ENCODE measurements at places on chromosomes 7 and 10. TPM values are rescaled to one million over a fixed set of nuclear protein-coding genes. Genes with fewer than 3 reads are reported as not detected.

GRCh38 chr7:71784180-71784579 lies 628.0 kb downstream of the CALN1 start:
- DNase-seq = no peak

DNA sequence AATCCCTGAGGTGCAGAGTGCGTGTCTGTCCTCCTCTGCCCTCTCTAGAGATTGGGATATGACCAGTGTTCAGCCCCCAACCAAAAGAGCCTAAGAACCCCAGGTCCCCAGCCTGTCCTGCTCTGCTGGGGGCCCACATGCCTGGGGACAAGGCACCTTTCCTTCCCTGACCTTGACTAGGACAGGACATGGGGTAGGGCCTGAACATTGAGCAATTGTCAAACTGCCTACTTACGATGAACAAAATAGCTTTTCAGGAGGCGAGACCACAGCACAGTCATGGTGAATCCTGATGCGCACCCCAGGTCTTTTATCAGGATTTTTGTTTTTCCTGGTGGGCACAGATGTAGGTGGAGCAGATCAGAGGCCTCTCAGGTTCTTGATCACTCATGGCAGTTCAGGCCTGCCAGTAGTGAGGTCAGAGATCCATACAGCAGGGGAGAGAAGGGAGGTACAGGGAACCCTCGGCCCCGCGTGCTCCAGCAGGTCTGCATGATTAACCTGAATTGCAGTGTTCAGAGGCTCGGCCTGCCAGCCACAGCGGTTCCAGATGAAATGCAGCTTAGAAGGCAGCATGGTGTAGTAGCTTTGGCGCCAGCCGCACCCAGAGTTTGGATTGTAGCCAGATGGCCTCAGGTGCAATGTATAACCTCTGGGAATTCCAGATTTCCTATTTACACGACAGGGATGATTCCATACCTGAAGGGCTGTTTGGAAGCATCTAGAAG lies 191.3 kb downstream of the CUX1 start:
- DNase-seq = no peak

The CALML3 gene
- total RNA-seq = not detected

- DNase-seq = no peak
These were observed 69.7 kb downstream of the GSAP start for GRCh38 chr7:77346441-77346840.

- DNase-seq = no peak
These were observed 237.3 kb upstream of the SLC26A5 start for GRCh38 chr7:103683348-103683747.

GRCh38 chr7:96120445-96121225 lies 201.3 kb downstream of the SLC25A13 start:
- no peak for DNase-seq

The GPRIN2 gene
- not detected for total RNA-seq
